Anterior cingulate cortex (tissue), 58 donors: ENCODE measurements at places on chromosomes 5 and 9.

- DNase-seq, result no peak
Observed at GRCh38 chr5:157362982-157363381, 97.0 kb upstream of the NIPAL4 start.

- peak; percentile 46 for DNase-seq
Observed at GRCh38 chr5:43192558-43193180, 644 bp downstream of the NIM1K start.

- no peak for DNase-seq
Observed at GRCh38 chr5:134028496-134028895, 23.7 kb upstream of the VDAC1 start.

DNA sequence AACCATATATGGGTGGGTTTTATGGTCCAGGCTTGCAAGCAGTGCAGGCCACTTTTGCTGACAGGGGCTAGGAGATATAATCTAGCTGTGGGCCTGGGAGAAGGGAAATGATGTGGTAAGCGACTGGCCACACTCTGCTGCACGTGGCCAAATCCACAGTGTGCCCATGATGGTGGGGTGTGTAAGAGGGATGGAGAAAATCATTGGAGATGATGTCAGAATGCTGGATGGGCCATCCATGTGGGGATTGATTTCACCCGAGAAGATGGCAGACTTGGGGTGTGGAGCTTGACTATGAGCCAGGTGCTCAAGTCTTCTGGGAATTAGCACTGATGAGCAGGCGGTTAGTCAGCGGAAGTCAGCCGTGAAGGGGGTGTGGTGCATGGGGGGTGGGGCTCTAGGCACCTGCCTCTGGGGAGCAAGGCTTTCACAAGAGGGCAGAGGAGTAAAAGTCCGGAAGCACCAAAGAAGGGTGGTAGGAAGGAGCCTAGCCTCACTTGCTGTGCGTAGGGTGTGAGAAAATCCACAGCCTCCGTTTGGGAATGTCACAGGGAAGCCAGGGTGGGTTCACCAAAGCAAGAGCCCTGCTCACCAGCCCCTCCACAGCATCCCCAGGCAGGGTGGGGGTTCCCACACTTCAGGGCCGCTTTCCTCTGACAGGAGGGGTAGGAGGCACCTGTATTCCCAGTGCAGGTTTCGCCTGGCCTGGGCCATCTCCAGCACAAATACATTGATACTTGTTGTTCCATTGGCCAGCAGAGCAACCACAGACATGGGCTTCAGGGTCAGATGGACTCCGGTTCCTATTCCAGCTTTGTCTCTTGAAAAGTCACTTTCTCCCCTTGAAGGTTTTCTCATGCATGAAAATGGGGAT is 44.5 kb upstream of the ANGPTL2 start:
- DNase-seq, result no peak

GRCh38 chr5:72328172-72328571 is 8.0 kb downstream of the PTCD2 start:
- DNase-seq, result peak; percentile 74

DNA sequence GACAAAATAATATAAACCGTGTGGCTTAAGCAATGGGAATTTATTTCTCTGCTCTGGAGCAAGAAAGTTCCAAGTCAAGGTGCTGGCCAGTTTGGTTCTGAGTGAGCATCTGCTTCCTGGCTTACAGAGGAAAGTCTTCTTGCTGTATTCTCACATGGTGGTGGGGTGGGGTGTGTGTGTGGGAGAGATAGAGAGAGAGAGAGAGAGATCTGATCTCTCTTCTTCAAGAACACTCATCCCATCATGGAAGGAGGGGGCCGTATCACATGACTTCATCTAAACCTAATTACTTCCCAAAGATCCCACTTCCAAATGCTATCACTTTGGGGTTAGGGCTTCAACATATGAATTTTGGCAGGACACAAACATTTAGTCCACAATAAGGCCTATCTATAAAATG is 91.2 kb downstream of the PRR16 start:
- DNase-seq, result no peak

DNA sequence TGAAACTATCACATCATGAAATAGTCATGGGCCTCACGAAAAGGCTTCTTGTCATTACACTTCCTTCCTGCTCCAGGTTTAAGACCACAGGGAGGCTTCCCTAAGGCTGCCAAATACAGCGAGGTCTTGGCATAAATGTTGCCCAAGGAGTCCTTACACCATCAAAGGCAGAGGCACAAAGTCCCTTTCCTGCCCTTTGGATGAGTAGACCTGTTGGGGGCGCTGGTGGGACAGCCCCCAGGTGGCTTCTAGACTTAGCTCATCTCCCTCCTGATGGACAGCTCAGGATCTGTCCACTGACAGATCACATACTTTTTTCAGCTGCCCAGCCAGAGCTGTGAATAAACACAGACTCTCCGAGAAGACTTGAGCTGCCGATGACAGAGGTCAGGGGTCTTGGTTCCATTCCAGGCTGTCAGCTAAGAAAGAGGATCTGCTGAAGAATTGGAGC is 15.5 kb upstream of the MEGF9 start:
- no peak for DNase-seq

DNA sequence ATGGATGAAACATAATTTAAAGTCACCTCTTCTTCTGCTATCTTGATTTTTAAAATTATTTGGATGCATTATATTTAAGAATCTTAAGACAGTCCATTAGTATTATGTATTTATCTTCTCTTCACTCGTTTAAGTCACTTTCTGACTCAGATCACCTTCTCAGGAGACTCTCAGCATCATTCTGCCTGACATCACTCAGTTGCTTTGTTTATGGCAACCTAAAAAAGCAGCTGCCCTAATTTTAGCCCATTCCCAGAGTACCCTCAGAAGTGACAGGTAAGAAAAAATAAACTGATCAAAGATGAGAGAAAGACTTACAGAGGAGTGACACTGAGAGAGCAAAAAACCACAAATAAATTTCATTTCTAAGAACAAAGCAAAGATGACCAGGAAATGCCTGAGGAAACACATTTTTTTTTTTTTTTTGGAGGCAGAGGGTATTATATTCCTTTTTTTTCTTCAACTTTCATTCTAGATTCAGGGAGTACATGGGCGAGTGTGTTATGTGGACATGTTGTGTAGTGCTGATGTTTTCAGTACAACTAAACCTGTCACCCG is 140.5 kb downstream of the MUSK start:
- DNase-seq, result no peak

DNA sequence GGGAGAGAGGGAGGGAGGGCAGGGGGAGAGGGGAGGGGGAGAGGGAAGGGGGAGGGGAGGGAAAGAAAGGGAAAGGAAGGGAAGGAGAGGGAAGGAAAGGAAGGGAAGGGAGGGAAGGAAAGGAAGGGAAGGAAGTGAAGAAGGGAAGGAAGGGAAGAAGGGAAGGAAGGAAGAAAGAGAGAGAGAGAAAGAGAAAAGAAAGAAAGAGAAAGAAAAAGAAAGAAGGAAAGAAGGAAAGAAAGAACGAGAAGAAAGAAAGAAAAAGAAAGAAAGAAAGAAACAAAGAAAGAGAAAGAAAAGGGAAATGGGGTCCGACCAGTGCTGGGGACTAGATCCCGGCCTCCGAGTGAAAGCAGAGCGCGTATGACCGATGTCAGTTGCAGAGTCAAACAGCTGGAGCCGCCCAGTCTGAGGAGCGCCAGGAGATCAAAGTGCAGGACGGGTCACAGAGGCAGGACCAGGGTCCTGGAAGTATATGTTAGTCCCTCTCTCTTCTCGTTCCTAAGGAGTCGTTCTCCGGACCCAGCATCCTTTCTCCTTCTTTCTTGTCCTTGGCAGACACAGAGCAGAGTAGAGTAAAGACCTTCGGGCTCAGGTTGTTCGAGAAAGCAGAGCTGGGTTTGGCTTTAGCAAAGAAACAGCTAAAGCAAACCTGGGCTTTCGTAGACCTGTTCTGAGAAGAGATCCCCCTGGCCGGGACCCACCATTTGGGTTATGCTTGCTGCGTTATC is 305.4 kb upstream of the MSX2 start:
- DNase-seq, result no peak

DNA sequence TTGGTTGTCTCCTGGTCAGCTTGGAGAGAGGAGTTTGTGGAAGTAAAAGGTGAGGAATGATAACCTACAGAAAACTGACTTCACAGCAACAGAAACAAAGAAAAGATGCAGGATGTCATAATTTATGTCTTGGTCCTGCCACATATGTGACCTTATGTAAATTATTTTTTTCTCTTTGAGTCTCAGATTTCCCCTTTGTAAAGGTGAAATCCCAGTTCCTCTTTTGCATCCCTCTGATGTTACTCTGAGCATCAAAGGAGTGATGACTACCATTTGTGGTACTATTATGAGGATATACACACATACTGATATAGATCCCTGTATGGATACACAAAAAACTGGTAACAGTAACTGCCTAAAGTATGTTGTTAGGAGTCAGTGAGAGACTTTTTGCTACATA is 1.4 kb upstream of the THG1L start:
- DNase-seq, result no peak

DNA sequence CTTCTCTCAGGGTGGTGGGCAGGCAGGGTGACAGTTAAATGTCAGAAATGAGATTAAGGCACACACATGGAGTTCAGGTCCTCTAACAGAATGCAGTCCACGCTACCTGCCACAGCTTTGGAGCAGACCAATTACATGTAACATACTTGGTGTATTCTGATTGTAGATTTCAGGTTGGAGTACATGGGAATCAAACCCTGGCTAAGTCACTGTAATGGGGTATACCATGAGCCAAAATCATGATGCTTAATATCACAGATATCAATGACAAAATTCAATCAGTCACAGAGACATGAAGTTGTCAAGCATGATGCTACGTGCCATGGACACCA is 48.9 kb downstream of the MEF2C start:
- no peak for DNase-seq

DNA sequence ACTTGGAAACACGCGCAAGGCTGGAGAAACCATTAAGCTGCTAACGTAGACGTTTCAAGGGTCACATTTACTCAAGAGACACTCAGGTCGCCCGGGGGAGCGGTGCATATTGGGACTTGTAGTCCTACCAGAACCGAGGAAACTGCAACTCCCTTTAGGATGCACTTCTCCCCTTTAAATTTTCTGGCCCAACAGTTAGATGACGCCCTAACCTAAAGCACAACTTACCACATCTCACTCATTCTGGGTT is 384 bp upstream of the DMXL1 start:
- no peak for DNase-seq

- DNase-seq, result no peak
Observed at GRCh38 chr5:169781420-169782345, 144.6 kb downstream of the DOCK2 start.

DNA sequence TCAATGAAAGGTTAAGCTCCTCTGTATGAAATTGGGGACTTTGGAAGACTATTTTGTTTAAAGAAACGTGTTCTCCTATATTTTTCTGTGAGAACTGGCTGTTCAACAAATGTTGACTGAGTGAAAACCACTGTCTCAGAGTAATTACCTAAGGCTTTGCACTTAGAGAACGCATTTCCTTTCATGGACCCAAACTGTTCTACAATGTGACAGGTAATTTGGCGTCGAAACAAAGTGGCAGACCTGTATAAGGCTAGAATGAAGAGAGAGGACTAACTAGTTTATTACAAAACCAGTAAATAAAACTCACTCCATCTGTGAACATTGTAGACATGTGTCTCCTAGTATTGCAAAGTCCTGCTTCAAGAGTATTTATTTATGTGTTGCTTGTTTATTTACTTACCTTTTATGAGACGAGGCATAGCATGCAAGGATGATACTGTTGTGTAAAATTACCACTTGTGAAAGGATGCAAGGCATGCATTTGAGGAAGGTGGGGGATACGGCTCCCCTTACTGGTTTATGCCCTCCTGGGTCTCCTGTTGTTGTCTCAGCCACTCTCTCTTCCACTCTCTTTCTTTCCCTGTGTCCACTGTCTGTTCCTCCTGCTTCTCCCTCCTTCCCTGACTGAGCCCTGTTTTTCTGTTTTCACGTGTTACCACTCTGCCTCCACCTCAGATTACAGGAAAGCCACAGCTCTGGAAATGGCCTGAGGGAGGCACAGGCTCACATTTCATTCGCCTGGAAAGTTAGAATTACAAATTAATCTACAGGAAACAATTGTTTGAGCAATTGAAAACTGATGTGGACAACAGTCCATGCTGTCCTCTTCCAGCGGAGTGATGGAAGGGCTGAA is 444.0 kb upstream of the ZNF608 start:
- DNase-seq, result no peak

GRCh38 chr9:91036356-91036755 is 234.7 kb downstream of the SYK start:
- no peak for DNase-seq

DNA sequence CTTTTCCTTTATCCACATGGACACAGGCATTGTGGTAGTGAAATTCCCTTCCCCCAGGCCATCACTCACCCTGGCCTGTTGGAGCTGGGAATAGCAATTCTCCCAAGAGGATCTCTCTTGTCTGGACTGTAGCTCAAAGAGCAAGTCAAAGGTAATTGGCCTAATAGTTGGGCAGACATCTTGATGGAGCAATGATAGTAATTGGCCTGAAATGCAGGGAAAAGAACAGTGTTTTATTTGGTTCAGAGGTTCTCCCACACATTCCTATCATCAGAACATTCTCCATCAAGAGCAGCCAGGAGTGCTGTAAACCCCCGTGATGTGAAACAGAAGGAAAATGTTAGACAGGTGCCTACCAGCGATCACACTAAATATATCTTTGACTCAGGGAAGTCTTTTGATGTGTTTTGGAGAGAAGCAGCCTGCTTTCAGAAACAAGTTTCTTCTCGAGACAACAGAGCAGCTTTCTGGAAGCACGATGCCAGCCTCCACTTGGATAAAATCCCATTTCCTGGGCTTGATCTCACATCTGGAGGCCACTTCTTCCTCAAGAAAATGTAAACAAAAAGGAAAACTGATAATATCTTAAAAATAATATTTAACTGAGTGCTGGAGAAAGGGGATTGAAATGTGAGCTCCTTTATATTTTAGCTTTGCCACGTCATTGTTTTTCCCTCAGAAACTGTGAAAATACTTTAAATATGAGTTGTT is 198.1 kb upstream of the WWC1 start:
- DNase-seq, result no peak

DNA sequence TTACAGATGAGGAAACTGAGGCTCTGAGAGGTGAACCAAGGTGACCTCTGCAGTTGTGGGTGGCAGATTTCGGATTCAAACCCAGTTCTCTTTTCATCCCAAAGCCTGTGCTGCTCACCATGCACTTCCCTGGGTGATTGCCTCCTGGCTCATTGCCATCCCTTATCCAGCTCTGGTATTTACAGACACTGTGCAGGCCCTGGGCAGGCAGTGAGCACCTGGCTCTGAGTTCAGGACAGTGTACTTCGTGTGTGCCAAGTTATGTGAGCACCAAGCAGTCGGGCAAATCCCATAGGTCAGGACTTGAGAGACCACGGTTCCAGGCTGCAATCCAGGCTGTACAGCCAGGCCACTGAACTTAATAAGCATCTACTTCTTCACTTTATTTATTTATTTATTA is 1.4 kb downstream of the LRSAM1 start:
- DNase-seq, result no peak

DNA sequence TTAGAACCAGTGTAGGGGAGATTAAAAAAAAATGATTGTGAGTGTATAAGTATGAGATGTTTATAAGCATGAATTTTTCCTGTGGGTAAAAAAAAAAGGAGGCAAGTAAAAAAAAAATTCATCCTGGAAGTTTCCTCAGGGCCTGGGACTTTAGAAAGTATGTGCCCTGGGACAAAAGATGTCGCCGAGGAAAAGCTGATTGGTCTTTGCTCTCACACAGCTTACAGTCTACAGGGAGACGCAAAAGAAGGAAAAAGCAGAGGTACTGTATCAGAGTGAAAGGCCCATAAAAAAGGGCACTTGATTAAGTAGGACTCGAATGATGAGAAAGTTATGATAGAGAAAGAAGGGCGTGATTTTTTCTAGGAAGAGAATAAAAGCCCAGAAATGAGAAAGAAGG is 501.4 kb upstream of the MEF2C start:
- DNase-seq, result no peak

GRCh38 chr5:93899026-93899600 is 157.7 kb upstream of the POU5F2 start:
- no peak for DNase-seq
